Aorta (tissue), 5 donors: ENCODE measurements at places on chromosomes 1 and 21.

DNA sequence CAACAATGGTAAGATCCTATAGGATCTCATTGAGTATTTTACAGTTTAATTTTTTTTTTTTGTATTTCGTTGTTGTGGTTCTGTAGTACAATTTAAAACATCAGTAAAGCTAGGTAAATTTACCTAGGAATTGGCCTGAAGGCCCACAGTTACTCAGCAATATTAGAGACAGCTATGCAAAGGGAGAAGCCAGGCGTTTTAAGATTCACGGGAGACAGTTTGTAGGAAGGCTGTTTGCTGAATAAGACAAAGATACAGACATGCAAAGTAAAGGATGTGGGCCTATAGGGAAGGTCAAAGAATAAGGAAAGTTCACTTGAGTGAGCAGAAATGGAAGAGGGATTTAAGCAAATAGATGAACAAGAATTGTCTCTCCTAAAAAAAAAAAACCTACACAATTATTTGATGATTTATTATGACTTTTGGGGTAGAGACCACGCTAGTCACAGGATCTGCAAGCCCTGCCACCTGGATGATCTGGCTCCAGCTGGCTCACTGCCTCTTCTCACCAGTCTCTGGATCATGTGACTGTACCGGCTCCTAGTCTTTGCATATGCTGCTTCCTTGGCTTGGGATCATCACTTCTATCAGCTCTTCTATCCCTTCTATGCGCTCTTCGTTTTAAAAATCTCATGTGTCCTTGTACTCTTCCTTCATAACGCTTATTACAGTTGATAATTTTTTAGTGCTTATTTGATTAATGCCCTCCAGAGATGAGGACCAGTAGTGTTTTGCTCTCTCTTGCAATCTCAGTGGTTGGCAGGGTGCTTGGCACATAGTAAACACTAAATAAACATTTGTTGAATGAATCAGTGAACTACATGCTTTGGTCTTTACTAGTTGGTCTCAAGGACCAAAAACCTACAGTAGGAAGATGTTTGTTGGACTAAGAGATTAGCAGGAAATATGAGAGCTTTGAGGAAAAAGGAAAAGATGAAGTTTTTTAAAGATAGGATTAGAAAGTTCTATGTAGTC lies 14.1 kb downstream of the DYRK1A start:
- no peak for DNase-seq

- DNase-seq = no peak
Observed at GRCh38 chr1:40773748-40774265, 9.8 kb upstream of the KCNQ4 start.

- DNase-seq = no peak
Observed at GRCh38 chr21:32584472-32584871, 851 bp downstream of the TCP10L start.

- no peak for DNase-seq
Observed at GRCh38 chr1:94296018-94296417, 58.6 kb upstream of the ARHGAP29 start.
